ENCODE measurements at places on chromosomes 5 and 9. TPM values are rescaled to one million over a fixed set of nuclear protein-coding genes. Genes with fewer than 3 reads are reported as not detected.
A peak's percentile ranks its signal among the peaks of the same experiment; 100 is the strongest.

DNA sequence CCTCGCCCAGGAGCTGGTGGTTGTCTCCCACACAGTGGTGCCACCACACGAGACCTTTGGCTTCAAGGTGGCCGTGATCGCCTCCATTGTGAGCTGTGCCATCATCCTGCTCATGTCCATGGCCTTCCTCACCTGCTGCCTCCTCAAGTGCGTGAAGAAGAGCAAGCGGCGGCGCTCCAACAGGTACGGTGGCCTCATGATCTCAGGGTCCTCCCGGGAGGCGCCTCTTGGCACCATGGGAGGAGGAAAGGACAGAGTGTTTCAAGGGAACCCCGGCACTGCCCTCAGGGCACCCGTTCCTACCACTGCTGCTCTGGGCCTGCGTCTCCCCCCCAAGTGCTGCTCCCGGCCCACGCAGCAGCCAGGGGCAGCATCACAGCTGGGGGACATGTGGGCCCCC lies 18.2 kb upstream of the CARD19 start:
- DNase-seq, result no peak

DNA sequence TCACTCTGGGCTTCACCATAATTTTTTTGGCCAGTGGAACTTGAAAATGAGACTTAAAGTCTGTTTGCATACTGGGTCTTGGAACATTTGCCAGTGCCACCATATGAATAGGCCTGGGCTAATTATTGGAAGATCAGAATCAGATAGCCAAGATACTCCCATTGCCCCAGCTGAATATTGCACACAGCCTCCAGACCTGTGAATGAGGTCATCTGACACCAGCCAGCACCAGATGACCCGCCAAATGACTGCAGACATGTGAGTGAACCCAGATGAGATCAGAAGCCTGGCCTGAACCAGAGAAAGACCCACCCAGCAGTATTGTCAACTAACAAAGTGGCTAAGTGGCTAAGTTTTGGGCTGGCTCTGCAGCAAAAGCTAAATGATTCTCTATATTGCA lies 220.5 kb upstream of the MPDZ start:
- no peak for DNase-seq

GRCh38 chr9:37096628-37097027 lies 23.7 kb upstream of the ZCCHC7 start:
- no peak for DNase-seq

C8G gene
- 0.60 TPM for total RNA-seq

DNA sequence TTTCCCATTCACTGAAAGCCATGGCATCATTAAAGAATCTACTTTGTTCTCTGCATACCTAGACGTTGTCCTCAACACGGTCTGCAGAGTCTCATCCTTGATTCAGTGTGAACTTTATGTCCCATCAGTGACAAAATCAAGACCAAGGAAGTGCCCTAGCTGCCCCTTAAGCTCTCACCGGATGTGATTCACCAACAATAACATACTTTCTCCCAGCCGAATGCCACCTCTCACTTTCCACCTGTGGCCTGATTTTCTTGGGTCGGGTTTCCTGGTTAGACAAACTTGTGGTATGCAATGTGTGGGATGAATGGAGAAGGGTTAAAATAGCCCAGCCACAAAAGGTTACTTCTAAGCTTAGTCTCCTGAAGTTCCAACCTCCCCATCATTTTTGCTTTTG lies 145.3 kb upstream of the PAPPA start:
- no peak for DNase-seq

DNA sequence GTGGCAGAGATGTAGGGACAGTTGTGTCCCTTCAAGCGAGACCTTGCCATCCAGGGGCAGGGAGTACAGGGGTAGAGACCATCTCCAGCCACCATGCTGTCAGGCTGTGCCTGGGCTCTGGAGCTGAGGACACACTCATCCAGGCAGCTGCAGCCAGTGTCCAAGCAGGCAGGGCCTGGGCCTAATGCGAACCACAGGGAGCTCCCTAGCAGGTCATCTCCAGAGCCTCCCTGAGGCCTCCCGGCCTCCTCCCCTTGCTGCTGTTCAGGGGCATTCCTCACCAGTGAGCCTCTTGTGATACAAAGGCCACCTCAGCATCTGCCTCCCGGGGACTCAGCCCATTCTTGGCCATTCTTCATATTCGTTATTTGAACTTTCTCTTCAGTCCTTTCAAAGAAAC lies 35.0 kb downstream of the TPPP start:
- DNase-seq, result no peak

DNA sequence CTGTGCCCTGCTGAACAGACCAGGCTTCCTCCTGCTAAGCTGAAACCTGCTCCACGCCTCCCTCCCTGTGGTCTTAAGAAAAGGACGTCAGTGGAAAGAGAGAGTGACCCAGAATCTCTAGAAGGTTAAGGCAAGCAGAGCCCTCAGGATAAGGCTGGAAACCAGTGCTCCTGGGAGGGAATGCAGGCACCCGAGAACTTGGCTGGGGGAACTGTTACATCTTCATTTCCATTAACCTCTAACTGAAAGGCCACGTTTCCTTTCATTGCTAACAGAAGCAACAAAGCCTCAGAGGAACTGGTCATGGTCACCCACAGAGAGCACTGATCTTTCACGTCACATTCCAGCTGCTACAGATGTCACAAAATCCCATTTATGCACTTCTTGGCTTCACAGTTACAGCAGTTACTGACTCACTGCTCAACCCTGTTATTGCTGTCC lies 26.1 kb upstream of the AKNA start:
- peak; percentile 33 for DNase-seq

DNA sequence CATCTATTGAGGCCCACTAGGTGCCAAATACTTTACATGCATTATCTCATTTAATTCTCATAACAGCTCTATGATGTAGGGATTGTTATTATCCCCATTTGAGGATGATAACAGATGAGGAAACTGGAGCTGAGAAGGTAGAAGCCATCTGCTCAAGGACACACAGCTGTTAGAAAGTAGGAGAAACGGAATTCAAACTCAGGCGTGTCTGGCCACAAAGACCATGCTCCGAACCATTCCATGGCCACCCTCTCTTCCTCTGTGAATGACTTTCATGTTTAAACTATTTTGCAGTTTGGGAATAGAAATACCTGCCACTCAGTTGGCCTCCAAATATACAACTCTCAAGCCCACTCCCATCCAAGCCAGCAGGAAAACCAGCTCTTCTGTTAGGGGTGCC lies 87.6 kb upstream of the ANKRD55 start:
- DNase-seq, result no peak

DNA sequence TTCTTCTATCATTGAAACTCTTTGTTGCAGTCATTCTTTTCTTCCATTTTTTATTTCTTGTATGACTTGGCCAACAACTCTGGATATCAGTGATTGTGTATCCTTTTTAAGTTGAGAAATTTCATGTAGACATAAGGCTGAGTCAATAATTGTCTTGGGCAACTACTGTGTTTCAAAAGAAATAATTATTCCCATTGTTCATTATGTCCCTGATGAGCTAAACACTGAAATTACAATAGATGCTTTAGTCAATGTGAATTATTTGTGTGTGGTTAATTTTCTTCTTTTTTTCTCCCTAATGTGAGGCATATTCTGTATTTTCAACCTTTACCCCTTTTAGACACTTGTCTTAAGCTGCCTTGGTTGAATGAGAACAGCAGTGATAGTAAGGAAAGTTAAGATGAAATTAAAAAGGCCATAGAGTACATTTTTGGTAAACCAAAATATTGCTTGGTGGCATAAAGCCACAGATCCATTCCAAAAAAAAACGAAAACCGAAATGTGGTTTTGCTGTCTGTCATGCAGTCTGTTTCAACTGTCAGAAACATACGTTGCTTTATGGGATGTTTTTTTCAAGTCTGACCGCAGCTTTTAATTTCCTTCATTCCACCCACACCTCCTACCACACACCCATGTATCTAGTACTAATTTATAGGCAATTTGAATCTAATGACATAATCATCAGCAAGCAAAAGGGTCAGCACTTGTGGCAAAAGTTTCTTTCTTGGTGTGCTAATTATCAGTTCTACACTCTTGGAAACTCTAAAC lies 21.1 kb downstream of the TLE4 start:
- DNase-seq, result no peak

GABBR2 gene
- total RNA-seq, result 1.2 TPM

CDH18 gene
- total RNA-seq, result not detected

RUSC2 gene
- total RNA-seq, result 10.9 TPM

SHC3 gene
- 0.22 TPM for total RNA-seq

CD74 gene
- total RNA-seq, result 2.0 TPM
